CD4-positive, alpha-beta T cell (primary cell): ENCODE measurements at places on chromosomes 3 and 15.

DNA sequence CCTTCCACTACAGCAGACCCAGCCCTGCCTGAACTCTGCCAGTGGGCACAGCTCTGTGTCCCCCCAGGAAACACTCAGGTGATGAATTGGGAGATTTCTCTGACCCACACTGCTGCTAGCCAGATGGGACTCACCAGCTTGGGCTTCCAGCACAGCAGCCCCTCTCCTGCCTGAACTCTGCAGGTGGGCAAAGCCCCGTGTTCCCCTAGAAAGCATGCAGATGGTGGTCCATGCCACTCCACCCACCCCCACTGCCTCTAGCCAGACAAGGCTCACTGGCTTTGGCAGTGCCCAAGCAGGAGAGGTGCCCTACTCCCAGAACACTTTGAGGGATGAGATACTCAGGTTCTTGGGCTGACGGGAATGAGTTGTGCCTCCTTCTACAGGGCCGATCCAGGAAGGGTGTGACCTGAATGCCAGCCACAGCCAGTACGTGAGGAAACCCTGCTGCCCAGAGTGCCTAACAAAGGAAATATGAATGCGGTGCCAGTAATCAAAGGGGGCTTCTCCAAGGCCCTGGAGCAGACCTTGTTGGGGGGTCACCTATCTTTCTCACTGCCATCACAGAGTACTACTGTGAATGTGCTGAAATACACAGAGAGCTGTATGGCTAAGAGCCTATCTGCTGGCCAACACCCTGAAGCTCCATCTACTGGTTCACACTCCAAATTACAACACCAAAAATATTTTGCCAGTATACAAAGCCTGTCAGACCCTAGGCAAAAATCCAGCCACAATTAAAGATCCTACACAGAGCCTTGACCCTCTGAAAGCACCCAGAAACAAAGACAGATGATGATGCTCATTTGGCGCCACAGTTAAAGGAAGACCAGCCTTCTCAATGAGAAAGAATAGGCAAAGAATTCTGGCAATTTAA, 61.9 kb downstream of the BTLA start:
- DNase-seq: no peak

DNA sequence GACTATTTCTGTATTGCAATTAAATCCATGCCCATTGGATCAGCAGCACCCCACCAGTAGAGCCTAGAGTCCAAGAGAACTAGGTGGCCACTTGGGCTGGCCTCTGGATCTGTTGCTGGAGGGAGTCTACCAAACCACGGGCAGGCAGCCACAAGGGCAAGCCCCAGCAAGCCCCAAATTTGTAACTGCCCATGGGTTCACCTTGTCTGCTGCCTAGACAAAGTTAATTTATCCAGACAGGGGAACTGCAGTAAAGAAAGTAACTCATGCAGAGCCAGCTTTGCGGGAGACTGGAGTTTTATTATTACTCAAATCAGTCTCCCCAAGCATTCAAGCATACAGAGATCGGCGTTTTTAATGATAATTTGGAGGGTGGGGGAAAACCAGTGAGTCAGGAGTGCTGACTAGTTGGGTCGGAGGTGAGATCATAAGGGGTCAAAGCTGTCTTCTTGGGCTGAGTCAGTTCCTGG, 74.0 kb upstream of the TERB2 start:
- no peak for DNase-seq

GRCh38 chr3:164332831-164333802, 745.2 kb downstream of the SI start:
- no peak for DNase-seq

DNA sequence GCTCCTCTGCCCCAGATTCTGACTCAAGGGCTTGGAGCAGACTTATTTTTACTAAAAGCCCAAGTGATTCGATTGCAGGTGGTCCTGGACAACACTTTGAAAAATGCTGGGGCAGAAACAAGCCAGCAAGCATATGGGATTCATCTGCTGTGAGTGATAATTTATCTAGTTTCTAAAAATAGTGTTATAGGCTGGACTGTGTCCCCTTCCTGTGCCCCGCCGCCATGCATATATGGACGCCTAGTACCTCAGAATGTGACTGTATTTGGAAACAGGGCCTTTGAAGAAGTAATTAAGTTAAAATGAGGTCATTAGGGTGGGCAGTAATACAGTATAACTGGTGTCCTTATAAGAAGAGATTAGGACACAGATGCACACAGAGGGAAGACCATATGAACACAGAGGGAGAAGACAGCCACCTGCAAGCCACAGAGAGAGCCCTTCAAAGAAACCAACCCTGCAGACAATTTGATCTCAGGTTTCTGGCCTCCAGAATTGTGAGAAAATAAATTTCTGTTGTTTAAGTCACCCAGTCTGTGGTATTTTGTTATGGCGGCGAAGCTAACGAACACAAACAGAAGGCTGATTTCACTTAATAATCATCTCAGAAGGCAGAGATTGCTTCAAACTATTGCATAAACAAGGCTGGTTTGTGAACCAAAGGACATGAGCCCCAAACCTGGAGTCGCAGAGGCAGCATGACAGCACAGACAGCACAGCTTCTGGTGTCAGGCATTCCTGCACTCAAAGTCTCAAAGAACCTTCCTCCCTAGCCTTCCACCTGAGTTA, 59.1 kb downstream of the CCNL1 start:
- no peak for DNase-seq

- no peak for DNase-seq
Measured at GRCh38 chr3:149267565-149267964, 45.9 kb upstream of the CP start.

GRCh38 chr15:39171944-39172368, 408.9 kb upstream of the THBS1 start:
- no peak for DNase-seq

DNA sequence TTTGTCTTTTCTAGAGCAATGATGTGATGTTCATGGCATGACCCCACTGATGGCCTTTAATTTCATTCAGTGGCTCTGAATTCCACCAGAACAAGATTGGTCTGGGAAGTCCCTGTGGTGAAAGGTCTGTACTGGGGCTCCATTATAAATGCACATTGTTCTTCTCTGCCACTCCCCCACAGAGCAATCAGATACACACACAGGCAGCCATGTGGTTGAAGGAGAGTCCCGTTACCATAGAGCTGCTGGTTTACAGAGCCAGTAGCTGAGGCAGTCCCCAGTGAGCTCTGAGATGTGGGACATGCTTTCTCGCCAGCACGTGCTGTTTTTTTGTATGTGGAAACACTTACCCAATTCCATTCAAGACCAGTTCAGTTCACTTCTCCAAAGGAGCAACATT, 172.7 kb upstream of the TRIM42 start:
- DNase-seq: no peak

GRCh38 chr15:77816983-77817382, 184.3 kb upstream of the LINGO1 start:
- DNase-seq: no peak

DNA sequence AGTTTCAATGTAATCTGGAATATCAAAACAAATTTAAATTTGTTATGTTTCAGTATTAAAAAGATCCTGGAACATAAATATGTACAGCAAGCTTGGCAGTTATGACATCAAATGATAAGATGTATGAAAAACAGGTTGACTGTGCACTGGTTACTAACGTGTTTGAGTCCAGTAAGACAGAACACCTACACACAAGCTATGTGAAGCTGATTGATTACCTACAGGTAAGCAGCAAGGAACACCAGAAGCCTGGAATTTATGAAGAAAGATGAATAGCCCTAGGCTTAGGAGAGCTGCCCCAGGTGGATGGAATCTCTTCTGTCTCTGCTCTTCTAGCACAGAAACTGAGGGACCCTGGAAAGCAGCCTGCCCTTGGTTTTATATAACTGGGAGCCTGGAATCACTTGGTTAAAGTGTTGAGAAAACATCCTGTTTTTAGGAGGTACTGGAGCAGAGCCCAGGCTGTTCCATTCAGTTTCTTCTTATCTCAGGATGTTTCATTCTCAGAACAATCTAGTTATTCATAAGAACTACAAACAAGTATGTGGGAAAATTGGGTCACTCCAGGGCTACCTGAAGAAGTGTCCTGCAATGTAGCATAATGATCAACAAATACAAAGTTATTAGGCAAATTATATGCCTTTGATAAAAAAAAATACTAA, 36.3 kb downstream of the SLITRK3 start:
- no peak for DNase-seq

GRCh38 chr15:36117296-36117787, 462.1 kb upstream of the CDIN1 start:
- no peak for DNase-seq

GRCh38 chr3:1987980-1988379, 110.7 kb upstream of the CNTN4 start:
- no peak for DNase-seq

DNA sequence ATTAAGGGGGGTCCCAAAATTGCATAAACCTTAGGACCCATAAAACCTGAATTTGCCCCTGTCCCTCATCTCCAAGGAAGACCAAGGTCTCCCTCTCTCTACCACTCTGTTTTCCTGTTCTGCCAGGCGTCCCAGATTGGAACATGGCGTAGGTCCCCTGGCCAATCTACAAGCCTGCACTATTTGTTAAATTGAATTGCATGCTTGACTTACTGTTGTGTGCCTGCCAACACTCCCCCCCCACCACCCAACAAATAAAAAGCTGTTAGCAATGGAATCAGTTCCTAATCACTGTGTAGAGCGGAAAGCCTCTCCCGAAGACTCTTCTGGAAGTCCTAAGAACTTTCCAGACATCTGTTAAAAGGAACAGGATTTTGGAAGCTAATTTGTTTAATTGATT, 11.7 kb downstream of the CTXND1 start:
- DNase-seq: no peak

DNA sequence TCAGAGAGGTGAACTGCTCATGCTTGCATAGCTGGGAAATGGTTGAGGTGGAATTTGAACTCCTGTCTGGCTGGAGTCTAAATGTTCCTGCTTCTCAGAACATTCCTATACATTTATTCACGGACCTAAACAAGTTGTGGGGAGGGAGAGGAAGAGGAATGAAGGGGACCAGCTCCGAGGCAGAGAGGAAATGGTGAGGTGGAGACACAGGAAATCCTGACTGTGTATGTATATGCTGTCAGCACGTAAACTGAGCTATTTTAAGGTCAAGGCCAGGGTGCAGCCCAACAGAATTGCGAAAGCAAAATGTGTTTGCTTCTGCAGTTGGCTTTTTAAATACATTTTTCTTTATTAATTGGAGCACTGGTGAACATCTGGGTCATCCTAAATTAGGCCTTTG, 74.1 kb upstream of the POMGNT2 start:
- peak; percentile 67 for DNase-seq

DNA sequence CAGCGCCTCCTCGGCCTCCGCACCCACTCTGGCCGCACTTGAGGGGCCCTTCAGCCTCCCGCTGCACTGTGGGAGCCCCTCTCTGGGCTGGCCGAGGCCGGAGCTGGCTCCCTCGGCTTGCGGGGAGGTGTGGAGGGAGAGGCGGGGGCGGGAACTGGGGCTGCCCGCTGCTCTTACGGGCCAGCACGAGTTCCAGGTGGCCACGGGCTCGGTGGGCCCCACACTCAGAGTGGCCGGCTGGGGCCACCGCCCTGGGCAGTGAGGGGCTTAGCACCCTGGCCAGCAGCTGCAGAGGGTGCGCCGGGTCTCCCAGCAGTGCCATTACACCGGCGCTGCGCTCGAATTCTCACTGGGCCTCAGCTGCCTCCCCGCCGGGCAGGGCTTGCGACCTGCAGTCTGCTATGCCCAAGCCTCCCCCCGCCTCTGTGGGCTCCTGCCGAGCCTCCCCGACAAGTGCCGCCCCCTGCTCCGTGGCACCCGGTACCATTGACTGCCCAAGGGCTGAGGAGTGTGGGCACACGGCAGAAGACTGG, 167.1 kb upstream of the PLSCR5 start:
- no peak for DNase-seq

- DNase-seq: no peak
Measured at GRCh38 chr15:60574801-60575631, 96.1 kb upstream of the ICE2 start.

- DNase-seq: no peak
Measured at GRCh38 chr3:150583028-150583427, 20.1 kb upstream of the SELENOT start.

- no peak for DNase-seq
Measured at GRCh38 chr3:12316729-12317351, 28.0 kb downstream of the PPARG start.

DNA sequence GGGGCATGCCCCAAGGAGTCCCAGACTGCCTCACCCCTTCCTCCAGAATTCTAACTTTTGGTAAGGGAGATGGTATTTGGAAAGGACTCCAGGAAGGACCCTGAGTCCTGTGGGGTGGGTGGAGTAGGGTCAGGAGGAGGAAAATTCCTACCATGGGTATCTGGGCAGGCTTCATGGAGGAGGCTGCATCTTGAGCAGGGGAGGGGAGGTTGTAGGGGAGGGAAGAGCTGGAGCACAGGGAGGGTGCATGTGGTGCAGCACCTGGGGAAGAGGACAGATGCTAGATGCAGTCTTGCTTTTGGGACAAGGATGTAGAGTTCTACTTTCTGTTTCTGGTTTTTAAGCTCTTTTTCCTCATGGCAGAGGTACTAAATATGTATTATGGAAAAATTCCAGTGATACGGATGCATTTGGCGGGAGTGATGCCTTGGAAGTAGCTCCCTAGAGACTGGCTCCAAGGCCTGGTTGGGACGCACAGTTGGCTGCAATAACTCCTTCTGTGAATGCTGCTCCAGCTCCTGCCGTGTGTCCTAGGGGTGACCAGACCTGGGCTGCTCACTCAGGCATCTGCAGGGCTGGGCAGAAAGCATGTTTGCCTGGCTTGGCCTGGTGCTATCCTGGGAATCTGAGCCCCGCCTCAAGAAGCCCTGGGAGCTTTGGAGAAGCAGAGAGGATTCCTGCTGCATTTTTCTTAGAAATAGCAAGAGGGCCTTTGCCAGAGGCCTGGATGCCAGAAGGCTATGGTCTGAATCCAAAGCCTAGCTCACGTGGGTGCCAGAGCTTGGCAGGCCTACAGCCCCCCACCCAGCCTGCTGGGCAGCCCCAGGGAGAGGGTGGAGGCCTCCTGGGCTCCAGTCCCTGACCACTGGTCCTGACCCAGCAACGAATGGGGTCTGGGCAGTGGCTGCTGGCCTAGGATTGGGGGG, 10.1 kb downstream of the SEMA3F start:
- no peak for DNase-seq

- no peak for DNase-seq
Measured at GRCh38 chr15:68373028-68373427, 58.9 kb downstream of the ITGA11 start.

- no peak for DNase-seq
Measured at GRCh38 chr3:154758109-154758868, 321.8 kb upstream of the MME start.

GRCh38 chr3:134457376-134458074, 28.3 kb downstream of the ANAPC13 start:
- no peak for DNase-seq

GRCh38 chr3:148789906-148790305, 37.7 kb upstream of the CPB1 start:
- DNase-seq: no peak
